Stimulated activated CD8-positive, alpha-beta memory T cell treated with anti-CD3 and anti-CD28 coated beads, Interleukin-7, amount 100 ng/mL, for 24 hours (primary cell): ENCODE measurements at places on chromosomes 5 and 9.

DNA sequence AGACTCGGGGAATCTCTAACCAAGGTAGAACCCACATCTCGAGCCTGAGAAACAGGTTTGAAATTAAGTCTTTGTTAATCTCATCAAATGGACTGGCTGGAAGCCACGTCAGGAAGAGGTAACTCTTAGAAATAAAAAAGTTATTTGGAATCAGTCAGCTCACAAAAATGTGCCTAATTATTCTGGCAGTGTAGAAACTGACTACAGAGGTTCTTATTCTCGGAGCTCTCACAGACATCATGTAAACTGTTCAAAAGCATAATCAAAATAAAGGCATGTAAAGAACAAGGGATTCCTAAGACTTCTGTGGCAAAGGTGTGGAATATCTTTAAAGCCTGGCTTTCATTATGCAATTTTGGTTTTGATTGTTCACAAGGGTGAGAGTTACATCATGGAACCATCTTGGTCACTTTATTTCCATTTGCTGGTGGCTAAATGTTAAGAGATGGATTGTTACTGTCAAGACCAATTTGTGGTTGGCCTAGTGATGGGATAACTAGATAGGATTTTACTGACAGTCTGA, 85.1 kb downstream of the OTULIN start:
- no peak for DNase-seq

DNA sequence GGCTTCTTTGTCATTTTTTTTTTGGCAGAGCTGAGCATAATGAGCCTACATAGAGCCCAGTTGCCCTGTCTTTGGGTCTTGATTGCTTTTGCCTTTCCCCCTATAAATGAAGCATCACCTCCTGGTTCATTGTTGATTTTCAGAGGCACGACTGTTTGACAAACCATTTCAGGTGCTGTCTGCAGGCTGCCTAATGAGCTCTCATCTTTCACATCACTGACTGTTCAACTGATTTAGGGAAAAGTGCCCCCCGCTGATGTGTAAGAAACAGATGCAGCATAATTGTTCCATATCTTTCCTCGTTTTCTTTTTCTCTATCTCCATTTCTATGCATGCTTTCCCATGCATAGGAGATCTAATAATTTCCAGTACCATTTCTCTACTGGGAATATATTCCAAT, 338.6 kb downstream of the TMEM38B start:
- DNase-seq: no peak

- DNase-seq: no peak
These were observed 400.0 kb upstream of the PDE4D start for GRCh38 chr5:60293518-60293917.

GRCh38 chr9:126614088-126614454, 343 bp downstream of the LMX1B start:
- no peak for DNase-seq

- DNase-seq: no peak
These were observed 360.6 kb downstream of the PLK2 start for GRCh38 chr5:58099257-58099656.

- DNase-seq: no peak
These were observed 1.2 kb downstream of the GRIN3A start for GRCh38 chr9:101737165-101737704.
